ENCODE measurements at places on chromosomes 1 and 21.
A peak's percentile ranks its signal among the peaks of the same experiment; 100 is the strongest.

DNA sequence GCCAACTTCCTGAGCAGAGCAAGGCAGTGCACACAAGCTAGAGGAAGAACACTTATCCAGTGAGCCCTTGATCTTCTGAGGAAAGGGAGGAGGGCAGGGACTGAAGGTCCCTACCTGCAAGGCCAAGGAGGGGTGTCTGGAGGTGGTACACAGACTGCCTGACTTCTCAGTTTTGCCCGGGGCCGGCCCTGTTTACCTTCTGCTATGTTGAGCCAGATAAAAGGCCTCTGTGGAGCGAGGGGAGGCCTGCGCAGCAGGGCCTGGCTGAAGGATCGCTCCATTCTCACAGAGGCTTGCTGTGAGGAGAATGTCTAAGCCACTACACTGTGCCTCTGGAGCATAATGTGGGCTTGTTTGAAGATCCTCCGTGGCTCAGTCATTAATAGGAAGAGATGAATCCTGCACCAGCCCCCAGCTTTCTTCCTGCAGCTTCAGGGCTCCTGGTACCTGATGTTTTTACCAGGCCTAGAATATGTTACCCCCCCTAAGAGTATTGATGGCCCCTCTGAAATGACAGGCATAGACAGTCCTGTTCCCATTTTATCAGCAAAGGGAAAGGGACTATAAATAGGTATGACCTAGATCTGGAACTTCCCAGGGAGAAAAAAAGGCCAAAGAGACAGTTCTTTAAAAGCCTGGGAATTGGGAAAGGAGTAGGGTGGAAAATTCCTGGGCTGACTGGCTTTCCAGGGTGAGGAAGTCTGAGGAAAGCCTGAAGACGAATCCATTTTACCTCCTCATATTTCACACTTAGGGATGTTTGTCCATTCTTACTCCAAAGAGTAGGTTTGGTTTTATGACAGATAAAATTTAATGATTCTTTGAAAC is 4.7 kb downstream of the POGK start:
- DNase-seq = no peak

DNA sequence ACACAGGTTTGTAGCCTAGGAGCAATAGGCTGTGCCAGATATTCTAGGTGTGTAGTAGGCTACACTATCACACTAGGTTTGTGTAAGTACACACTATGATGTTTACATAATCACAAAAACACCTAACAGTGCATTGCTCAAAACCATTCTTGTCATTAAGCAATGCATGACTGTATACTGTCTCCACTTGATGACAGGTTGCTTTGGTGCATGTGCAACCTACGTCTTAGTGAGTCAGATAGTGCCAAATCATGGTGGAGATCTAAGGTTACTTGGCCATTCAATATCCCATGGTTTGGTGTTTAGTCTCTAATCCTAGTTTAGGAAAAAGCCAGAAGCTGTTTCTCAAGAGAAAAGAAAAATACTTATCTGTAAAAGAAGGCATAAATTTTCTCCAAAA is 181.1 kb downstream of the KCNK2 start:
- DNase-seq = no peak

DNA sequence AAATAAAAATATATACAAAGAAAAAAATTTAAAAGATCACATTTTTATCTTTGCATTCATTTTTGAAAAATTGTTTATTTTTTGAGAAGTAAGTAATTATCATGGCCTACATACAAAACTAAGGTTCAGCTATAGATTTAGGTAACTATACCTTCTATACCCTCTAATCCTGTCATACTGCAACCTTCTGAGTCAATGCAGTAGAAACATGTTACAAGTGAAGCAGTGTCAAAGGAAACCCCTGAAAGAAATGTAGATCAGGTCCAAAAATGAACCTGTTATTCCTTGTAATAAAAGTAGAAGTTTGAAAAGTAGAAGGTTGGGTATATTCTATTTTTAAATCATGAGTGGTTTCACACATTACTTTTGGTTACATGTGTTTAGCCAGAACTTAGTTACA is 51.3 kb downstream of the PTGS2 start:
- no peak for DNase-seq

DNA sequence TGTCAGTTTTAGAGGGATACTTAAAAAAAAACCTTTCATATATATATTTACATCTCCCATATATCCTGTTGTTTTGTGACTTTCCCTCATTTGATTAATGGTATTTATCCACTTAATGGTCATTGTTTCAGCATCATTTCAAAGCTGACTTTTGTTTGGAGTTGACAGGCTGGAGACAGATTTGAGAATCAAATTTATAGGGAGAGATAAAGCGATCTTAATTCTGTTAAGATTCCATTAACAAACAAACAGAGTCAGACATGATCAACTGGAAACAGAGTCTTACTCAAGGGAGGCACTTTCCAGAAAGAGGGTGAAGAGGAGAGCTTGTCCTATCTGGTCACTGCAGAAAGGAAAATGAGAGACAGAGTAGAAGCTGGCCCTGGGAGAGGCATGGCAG is 283.4 kb downstream of the TTLL7 start:
- DNase-seq = no peak

- DNase-seq = no peak
Observed at GRCh38 chr1:17665950-17666720, 89.0 kb upstream of the ACTL8 start.

- DNase-seq = no peak
Observed at GRCh38 chr1:206116191-206116872, 856 bp downstream of the AVPR1B start.

- peak; percentile 76 for DNase-seq
Observed at GRCh38 chr1:98045767-98046641, 125.2 kb upstream of the DPYD start.

DNA sequence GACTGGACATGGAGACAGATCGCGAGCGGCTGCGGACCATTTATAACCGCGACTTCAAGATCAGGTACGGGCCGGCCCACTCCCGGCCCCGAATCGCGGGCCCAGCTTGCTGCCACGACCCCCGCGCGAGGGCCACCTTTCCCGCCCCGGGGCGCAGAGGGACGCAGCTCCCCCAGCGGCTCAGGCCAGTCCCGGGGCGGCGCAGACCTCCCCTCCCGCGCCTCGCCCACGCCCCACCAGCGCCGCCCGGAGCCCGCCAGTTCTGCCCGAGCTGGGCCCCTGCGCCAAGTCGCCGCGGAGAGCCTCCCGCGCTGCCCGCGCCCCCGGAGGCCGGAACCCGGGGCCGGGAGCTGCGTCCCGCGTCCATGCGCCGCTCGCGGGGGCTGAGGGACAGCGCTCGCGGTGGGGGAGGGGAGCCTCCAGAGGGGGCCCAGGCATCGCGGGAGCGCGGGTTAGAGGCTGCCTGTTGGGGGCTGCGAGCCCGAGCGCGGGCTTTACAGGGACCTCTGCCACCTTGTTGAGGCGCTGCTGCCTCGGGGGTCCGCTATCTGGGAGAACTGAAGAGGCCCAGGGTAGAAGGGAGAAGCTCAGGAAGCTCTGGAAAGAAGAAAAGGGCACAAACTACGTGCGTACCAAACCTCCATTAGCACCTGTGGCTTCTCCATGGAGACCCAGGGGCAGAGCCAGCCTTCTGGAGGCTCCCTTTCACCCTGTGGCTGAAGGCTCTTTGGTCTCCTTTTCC is 698 bp downstream of the MOV10 start:
- DNase-seq = peak; percentile 71

- no peak for DNase-seq
Observed at GRCh38 chr1:10942542-10942912, 69.9 kb upstream of the TARDBP start.

- DNase-seq = no peak
Observed at GRCh38 chr1:156101880-156102279, 12.6 kb upstream of the LMNA start.

DNA sequence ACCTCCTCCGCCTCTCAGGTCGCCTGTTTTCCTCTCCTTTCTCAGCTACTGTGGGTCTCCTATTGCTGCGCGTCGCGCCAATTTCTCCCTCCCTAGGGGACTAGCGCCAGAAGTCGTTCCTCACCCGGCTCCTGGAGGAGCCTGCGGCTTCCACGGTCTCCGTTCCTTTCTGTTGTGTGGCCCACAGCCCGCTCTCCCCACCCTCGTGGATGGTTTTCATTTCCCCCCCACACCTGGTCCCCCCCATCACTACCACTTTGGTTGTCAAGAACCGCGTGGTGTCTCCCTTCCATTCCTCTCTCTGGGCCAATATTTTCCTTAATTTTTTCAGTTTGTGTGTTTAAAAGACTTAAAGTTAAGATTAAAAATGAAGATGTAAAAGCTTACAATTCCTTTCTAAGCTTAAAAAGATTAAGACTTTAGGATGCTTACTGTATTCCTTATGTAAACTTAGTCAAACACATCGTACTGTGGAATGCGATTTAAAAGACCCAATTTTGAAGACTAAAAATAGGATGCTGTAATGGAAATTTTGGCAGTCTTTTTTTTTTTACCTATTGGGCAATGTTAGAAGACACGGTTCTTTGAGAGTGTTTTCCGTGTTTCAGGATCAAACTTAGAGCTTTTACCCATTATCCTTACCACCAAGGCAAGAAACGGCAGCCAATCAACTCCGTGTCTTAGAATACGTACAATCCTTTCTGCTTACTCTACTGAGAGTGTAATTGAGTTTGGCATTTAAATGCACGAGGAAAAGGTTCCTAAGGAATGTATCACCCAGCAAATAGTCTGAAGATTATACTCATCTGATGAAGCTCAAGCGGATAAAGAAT is 773 bp downstream of the CNST start:
- peak; percentile 28 for DNase-seq

DNA sequence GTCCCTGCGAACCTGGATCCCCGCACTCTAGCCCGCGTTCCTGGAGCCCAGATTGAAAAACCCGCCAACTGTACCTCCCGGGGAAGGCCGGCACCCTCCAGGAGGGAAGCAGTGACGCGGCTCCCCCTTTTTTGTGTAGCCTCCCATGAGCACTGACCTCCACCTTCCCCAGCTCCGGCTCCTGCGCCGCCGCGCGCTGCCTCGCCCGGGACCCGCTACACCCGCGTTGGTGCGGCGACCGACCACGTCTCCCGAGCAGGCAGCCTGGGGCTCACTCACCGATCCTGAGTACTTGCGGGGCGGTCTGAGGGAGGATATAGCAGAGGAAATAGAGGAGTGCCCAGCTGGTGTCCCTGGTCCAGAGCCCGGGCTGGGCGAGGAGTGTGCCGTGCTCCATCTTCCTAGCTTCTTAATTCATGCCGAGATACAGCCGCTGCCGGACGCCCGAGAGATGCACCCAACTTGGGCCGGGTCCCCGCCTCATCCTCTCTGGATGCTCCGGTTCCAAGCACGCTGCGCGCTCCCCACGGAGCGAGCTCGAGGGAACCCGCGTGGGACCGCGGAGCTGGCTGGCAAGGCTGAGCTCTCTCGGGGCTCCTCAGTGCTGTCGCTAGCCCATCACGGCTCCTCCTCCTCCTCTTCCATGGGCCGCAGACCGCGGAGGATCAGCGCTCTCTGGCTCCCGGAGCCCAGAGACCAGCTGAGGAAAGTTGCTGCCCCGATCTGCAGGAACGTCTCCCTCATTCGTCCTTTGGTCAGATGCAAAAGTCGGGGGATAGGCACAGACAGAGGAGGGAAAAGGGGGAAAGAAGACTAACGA is 482 bp downstream of the GRIK1 start:
- no peak for DNase-seq

DNA sequence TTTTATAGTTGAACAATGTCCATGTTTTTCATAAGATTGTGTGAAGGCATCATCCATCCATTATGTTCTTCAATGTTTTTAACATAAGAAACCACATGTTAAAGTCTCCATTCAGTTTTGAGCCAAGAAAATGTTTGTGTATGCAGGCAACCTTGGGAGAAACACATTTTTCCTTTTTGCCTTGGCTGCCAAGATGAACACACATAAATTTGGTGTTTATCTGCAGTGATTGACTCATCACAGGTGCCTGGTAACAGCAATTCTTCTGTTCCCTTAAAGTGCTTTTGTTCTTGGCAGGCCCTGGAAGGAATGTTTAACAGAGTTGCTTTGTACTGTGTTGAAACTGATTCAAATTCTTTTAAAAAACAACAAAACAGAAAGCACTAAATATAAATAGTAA is 709.9 kb upstream of the ADGRL4 start:
- DNase-seq = no peak

GRCh38 chr1:67726224-67726623 is 41.2 kb downstream of the GADD45A start:
- peak; percentile 24 for DNase-seq
